ENCODE measurements at places on chromosomes 7 and 10.

DNA sequence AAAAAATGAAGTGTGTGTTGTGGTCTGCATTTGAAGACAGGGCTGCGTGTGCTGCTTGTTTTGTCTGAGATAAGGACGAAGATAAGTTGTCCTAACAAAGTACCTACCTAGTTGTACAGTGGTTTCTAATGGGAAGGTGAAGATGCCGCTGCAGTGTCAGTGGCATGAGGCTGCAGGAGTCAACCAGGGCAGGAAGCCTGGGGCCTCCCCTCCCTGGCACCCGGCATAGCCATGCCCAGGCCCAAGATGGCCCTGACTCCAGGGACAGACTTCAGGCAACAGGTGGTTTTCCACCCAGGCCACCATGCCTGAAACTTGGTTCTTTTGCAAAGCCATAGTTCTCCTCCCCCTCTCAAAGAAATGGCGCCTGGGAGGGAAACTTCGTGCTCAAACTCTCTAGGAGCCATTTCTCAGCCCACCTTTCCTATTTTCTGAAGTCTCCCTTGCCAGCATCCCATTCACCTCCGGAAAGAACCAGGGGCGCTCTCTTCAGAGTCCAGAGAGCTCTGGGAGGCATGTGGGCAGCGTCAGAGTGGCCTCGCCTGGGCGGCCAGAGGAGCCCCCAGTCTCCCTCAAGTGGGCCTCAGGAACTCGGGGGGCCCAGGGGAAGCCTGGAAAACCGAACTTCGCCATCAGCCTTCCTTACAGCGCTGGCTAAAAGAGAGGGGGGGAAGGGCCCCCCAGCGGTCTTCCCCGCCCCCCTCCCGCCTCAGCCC lies 2.1 kb upstream of the KAT6B start:
- no peak for DNase-seq

DNA sequence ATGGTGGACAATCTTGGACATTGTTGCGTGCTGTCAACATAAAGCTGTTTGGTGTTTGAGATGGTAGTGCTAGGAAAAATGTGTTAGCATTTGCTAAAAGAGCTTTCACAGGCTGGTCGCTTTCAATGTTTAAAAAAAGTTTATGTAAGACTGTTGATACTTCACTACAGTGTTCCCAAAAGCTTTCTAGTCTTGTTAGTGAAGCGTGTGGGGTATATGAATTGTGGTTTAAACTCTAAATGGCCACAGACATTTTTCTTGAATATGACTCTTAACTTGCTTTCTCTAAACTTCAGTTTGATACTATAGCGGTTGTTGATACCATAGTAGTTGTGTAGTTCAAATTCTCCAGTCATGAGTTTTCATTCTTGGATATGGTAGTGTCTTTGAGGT lies 44.9 kb downstream of the MCU start:
- DNase-seq, result no peak

DNA sequence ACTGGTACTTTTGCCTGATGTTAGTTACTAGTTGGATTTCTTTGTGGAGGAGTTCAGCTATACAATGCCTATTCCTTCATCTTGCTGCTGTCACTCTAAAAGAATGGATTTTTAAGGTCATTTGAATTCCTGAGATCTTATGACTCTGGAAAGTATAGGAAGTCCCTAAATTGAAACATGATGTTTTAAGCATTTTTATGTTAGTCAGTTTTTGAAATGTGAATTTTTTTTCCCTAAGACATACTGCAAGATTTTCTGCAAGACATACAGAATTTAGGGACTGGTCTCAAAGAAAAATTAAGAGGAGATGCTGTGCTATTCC lies 355.8 kb downstream of the SUGCT start:
- DNase-seq, result no peak

GRCh38 chr7:45576249-45576929 lies 2.2 kb downstream of the ADCY1 start:
- DNase-seq, result no peak

DNA sequence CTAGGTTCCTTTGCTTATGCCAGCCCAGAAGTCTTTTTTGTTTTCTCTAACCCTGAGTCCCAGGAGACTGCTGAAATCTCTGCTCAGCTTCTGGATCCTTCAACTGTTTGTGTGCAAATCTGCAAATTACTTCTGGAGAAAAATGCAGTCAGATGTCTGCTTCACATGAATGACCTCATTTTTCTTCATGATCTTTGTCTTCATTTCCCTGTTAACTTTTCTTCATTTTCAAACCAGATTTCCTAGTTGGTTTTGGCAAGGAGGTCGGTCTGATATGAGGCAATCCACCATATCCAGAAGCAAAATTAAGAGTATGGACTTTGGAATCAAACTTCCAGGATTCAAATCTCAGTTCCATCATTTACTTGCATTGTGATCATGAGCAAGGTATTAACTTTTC lies 66.8 kb downstream of the ZNF503 start:
- no peak for DNase-seq

All from colonic mucosa (tissue), 4 donors.